ENCODE measurements at places on chromosomes 3 and 15. TPM values are rescaled to one million over a fixed set of nuclear protein-coding genes. Genes with fewer than 3 reads are reported as not detected.

- DNase-seq, result no peak
These were observed 40.3 kb downstream of the RGMA start for GRCh38 chr15:93048759-93049161.

GRCh38 chr3:98971169-98971681 is 69.7 kb upstream of the DCBLD2 start:
- no peak for DNase-seq

- no peak for DNase-seq
These were observed 3.1 kb downstream of the ACAA1 start for GRCh38 chr3:38133557-38134405.

GRCh38 chr3:7764115-7764514 is 737.5 kb upstream of the LMCD1 start:
- no peak for DNase-seq

Gene SLC24A5
- not detected for polyA plus RNA-seq
